AG08395 (cell line): ENCODE measurements at places on chromosomes 16 and 17.

GRCh38 chr17:43469145-43469544, 14.6 kb upstream of the DHX8 start:
- peak; percentile 85 for DNase-seq

- DNase-seq = no peak
These were observed 35.6 kb upstream of the CACNG4 start for GRCh38 chr17:66928949-66929348.

DNA sequence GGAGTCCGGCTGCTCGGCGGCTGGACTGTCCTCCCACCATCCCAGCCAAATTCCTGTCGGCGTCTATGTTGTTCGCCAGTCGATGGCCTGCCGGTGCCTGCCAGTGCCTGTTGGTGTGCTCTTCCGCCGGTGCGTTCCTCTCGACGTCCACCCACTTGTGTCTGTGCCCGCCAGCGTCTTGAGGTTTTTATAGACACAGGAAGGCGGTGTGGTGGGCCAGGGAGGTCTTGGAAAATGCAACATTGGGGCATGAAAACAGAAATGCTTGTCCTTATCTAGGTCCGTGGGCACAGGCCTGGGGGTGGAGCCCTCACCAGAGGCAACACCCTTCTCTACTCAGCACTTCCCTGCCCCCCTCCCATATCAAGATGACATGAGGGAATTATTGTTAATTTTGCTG, 167.8 kb downstream of the IRF8 start:
- no peak for DNase-seq

DNA sequence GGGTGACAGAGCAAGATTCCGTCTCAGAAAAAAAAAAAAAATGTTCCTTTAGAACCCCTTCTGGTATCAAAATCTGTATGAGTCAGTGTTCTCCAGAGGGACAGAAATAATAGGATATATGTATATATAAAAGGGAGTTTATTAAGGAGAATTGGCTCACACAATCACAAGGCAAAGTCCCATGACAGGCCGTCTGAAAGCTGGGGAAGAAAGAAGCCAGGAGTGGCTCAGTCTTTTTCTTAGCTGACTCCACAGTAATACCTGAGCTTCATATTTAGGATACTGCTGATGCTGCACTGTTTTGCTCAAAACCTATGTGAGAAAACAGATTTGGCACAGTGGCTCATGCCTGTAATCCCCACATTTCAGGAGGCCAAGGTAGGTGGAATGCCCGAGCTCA, 22.5 kb downstream of the ZZEF1 start:
- DNase-seq = no peak

DNA sequence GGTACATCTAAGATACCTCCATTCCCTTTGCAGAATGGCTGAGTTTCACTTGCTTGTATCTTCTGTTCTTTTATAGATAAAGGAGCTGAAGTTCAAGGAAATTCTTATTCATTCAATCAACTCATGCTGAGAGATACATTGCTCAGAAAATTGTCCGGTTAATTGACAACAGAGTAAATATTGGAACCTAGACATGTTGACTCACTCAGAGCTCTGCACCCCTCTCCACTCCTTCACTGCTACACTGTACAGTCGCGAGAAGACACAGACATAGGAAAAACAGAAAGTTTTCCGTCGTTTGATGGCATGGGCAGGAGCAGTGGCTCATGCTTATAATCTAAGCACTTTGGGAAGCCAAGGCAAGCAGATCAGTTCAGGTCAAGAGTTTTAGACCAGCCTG, 690.5 kb upstream of the SOX9 start:
- no peak for DNase-seq

DNA sequence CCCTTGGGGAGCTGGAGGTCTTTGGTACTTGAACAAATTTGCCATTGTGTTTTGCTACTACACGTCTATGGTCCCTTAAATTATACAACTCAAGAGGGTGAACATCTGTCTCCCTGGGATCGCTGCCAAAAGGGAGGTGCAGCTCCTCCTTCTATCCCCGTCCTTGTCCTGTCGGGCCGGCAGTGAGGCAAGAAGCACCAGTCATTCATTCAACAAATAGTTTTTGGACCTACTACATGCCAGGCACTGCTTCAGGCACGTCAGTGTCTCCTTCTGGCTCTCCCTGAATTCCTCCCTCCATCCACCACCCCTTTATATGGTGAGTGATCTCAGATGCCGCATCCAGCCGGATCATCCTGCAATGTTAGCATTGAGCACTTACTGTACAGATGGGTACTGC, 2.2 kb upstream of the RPL38 start:
- peak; percentile 56 for DNase-seq

DNA sequence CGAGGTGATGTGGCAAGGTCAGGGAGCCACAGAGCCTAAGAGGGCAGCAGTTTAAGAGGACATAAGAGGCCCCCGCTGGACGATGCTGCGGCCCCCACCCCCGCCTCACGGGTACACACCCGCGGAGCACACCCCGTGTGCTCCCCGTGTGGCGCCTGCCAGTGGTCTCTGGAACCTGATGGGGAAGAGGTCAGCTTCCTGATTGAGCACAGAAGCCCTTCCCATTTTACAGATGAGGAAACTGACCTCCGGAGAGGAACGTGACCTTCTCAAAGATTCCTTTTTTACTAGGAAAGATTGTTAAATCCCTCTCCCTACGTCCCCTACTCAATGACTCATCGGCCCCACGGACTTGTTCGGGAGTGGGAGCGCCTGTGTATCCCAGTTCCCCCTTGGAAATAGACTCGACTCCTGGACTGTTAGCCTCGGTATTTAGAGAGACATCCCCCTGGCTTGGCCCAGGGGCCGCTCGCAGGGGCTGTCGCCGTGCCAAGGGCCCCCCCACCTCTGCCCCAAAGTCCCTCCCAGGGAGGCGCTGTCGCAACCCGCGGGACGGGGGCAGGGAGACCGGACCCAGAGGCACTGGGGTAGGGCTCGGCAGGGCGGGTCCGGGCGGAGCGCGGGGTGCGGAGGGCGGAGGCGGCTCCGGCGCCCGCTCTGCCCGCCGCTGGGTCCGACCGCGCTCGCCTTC, at the start of gene ABCC3:
Gene ABCC3 (plus strand): TSS at position 658 of the 691 bp plus-strand sequence. CDS start 56 bp downstream, outside the sequence.
- DNase-seq = peak; percentile 76

- DNase-seq = peak; percentile 74
These were observed 32.9 kb downstream of the PCTP start for GRCh38 chr17:55783684-55784245.

DNA sequence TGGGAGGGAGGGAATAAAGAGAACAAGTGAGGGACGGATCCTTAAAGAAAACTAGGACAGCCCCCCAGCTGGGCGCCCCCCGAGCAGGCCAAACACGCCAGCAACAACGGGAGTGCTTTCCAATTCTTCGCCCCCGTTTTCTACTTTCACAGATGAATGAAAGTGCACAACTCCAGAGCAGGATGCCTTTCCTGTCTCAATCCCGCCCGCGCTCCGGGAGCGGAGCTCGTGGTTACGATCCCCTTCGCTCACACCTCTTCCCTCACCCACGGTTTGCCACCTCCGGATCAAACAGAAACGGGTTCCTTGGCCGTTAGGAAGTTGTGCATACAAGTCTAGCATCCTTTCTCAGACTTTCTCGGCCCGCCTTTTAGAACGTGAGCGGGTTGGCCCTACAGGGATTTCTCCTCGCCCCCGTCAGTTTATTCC, 680 bp downstream of the SKA2 start:
- peak; percentile 29 for DNase-seq

- no peak for DNase-seq
These were observed 61.5 kb downstream of the MYO1D start for GRCh38 chr17:32815460-32815859.

GRCh38 chr16:75000481-75001081, 1.8 kb downstream of the ZNRF1 start:
- DNase-seq = peak; percentile 20

DNA sequence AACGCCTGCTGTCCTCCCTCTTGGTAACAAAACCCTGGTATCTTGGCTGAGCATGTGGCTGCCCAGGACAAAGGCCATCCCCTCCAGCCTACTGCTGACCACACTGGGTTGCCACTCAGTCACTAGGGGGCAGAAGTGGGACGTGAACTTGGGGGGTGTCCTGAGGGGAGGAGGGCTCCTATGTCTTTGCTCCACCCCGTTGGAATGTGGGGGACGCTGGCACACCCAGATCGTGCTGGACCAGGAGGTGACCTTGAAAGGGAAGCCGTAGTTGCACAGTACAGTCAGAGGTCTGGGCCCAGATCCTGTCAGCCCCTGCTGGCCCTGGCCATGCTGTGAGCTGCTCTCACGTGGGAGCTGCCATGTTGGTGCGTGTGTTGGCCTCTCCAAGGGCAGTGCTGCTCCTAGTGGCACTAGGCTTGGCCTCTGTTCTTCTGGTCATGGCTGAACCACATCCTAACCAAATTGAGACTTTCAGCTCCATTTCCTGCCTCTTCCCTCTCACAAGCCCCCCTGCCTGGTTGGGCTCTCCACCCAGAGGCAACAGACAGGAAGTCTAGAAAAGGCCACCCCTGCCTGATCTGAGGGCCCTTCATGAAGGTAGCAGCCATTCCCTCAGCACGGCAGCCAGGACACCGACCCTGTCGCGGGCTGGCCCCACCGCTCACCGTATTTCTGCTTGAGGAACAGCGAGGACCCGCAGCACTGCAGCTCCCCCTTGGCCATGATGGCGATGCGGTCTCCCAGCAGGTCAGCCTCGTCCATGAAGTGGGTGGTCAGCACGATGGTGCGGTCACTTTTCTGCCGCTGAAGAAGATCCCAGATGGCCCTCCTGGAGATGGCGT, 29.0 kb upstream of the RNPS1 start:
- DNase-seq = peak; percentile 43

DNA sequence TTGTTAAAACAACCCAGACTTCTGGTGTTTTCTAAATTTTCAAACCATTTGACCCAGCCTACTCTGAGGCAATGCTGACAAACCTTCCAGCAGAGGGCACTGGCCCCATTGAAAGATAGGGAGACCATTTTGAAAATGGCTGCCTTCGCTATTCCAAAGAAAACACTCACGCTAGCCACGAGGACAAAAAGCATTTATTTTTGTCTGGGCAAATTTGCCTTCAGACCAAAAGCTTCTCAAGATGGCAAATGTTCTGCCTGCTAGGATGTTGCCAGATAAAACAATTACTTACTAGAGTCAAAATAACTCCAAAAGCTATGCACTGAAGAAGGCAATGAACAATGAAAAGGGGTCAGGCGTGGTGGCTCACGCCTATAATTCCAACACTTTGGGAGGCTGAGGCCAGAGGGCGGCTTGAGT, 296.7 kb upstream of the IRX5 start:
- no peak for DNase-seq

GRCh38 chr17:82257473-82257872, 16.0 kb downstream of the CSNK1D start:
- peak; percentile 62 for DNase-seq

GRCh38 chr17:973053-973452, 6.5 kb downstream of the NXN start:
- no peak for DNase-seq

- no peak for DNase-seq
These were observed 223.9 kb upstream of the TOX3 start for GRCh38 chr16:52770828-52771227.

GRCh38 chr16:75579281-75579834, 13.2 kb downstream of the GABARAPL2 start:
- DNase-seq = no peak

GRCh38 chr17:16472539-16472938, 19.5 kb downstream of the LRRC75A start:
- no peak for DNase-seq

- DNase-seq = peak; percentile 7
These were observed 678 bp upstream of the AKAP10 start for GRCh38 chr17:19978209-19978802.

DNA sequence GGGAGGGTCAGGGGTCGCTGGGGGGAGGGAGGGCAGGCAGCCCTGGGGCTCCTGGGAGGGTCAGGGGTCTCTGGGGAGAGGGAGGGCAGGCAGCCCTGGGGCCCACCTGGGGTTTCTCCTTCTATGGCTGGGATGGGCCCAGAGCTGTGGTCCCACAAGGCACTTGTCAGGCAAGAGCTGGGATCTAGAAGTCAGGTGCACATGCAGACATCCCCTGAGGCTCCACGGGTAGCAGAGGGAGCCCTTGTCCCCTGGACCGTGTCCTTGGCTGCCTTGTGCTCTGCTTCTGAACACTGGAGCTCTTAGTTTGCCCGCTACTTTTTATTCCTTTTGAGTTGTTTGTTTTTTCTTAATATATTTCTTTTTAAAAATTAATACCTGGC, 1.8 kb downstream of the TUBB3 start:
- DNase-seq = no peak

GRCh38 chr17:72404872-72405271, 284.1 kb downstream of the SOX9 start:
- DNase-seq = peak; percentile 45

GRCh38 chr16:2687531-2688308, 5.4 kb downstream of the KCTD5 start:
- DNase-seq = peak; percentile 1

GRCh38 chr17:50134206-50135110, 4.5 kb upstream of the SAMD14 start:
- DNase-seq = peak; percentile 49

GRCh38 chr17:43125967-43126910, 1.1 kb upstream of the BRCA1 start:
- no peak for DNase-seq

GRCh38 chr17:73437826-73438225, 126.0 kb upstream of the CDC42EP4 start:
- no peak for DNase-seq

DNA sequence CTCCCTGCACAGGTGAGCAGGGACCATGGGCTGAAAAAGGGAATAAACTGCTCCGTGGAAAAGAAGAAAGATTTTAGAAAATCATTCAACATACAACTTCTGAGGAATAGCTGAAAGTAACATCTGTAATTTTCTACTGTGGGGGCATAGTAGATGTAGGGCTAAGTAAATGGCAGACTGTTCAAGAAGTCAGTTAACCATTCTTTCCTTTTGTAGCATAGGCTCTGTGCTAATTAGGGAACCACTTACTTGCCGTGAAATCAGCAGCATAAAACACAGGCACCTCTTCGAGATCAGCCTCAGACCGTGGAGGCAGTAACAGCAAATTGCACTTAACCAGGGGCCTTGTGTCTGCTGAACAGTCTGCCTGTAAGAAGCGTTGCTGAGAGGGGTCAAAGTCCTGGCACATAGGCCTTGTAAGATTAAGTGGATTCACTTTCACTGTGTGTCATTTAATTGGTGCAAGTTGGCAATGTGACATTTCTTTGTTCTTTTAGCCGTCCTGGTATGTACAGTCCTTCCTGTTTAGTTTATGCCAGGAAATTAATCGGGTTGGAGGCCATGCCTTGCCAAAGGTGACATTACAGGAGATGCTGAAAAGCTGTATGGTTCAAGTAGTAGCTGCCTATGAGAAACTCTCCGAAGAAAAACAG, 10.4 kb downstream of the COG1 start:
- no peak for DNase-seq
